ENCODE measurements at places on chromosomes 7 and 10.

DNA sequence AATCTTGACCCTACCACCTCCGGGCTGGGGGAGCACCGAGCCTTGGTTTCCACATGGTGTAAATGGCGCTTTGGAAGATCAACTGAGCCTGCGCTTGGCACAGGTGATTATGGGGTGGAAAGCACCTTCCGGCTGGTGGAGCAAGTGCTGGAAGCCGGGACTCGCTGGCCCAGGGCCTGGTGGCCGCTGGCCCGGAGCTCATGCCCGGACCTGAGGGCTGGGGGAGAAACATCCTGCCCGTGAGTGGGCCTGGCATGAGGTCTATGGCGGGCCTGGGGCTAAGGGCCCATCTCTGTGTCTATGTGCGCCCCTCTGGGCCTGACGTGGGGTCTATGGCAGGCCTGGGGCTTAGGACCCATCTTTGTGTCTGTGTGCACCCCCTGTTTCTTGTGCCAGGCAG, 14.2 kb upstream of the LFNG start:
- no peak for DNase-seq

DNA sequence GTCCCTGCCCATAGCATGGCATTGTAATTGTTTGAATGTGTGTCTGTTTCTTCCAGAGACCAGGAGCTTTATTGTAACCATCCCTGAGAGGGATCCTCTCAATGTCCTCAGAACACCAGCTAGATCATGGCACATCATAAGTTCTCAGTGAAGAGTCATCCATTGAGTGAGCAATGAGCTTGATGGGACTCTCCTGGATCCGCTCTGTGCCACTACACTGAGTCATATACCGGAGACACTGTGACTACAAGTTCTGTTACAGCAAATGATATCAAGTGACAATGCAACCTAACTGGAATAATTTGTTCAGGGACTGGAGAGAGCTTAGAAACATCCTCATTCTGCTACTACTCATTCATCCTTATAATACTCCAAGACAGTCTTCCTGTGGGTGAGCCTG, 25.1 kb downstream of the MRPS24 start:
- no peak for DNase-seq

- no peak for DNase-seq
Observed at GRCh38 chr10:104449391-104449790, 95.8 kb downstream of the CFAP58 start.

GRCh38 chr10:82564353-82565196, 689.6 kb downstream of the NRG3 start:
- no peak for DNase-seq

DNA sequence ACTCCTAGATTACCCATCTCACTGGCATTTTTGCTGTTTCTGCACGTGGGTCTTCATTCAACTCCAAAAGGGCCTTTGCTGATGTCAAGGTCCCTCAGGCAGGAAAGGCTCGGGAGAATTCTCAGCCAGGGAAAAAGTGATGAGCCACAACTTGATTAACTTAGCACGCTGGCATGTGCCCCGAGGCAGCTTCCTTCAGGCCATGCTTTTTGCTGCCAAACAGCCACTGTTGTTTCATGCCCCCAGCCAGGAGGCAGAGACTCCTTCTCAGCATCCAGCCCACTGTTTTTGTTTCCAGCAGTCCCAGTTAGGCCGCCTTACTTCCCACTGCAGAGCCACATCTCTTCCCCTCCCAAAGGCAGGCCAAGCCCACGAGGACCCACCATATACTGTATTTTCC, 266.5 kb upstream of the YAE1 start:
- no peak for DNase-seq
